Stimulated activated CD8-positive, alpha-beta memory T cell treated with anti-CD3 and anti-CD28 coated beads, Interleukin-2, amount 100 ng/mL, for 48 hours (primary cell): ENCODE measurements at places on chromosomes 12 and 14.
A peak's percentile ranks its signal among the peaks of the same experiment; 100 is the strongest.

DNA sequence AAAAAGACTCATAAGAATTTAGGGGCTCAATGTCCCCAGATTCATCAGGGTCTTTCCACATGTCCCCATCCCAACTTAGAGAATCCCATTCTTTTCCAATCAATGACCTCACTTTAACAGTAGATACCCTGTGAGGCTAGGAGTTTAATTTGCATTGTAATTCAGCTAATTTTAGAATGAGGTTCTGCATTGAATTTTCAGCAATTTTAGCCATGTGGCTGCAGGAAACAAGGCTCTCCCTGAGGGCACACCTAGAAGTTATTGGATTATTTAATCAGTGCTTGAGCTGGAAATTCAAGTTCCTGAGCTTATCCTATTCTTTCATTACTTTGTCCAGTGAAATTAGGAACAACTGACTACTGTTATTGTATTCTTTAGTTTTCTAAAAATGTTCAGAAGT lies 433.8 kb downstream of the ADAMTS20 start:
- no peak for DNase-seq

DNA sequence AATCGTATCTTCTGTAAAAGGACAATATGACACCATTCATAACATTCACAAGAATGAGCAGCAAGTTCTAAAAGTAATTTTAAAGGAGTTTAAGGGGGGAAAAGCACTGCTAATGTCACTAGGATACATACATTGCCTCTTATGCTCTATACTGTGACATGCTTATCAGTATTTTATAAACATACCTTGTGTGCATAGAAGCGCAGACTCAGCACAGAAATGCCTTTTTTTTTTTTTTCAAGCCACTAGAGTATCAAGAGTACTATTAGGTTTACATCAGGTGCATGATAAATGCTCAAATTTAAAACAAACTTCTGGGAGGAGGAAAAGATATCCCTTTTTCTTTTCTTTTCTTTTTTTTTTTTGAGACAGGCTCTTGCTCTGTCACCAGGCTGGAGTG lies 13.6 kb upstream of the SMARCC2 start:
- DNase-seq = no peak

DNA sequence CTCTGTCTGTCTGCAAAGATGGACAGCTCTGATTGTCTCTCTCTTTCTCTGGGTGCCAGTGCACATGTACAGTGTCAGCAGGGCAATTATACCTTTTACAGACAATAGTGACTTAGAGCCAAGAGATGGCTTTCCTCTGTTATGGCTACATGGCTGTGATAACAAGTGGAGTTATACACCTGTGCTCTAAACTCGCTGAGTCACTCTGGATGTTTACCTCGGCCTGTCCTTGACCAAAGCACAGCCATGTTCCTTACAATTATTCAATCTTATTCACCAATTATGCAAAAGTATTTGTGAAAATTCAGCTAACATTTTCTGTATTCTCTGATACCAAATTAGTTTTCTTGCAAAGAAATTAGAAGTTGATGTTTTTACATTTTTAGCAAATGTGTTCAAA lies 475.5 kb upstream of the CCDC196 start:
- DNase-seq = no peak

DNA sequence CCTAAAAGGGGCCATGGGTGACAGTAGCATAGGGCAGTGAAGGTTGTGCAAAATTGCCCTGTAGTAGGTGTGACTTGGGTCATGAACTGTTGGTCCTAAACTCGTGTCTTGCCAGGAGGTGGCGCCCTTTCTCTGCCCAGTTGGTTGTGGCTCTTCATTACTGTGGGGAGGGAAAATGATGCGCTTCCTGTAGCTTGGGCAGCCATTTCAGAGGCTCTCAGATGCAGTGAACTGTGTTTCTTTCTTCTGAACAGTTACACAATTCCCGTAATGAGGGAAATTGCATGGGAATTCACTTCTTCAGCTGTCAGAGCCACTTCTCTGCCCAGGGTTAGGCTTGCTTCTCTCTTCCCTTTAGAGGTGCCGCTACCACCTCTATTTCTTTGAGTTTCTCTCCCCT lies 148.1 kb upstream of the NRXN3 start:
- peak; percentile 63 for DNase-seq

DNA sequence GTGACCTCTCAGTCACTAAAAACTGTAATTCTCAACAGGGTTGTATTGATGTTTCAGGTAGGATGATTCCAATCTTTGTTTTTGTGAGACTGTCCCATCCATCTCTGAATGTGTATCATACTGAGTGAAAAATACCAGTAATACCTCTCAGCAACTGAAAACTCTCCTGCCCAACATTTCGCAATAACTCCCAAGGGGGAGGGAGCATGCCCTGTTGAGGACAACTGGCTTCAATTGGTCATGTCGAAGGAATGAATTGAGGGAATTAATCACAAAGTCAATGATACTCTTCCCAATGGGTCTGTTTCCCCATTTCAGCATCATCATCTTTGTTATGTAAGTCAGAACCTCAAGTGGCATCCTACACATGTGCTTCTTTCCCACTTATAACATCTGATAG lies 102.4 kb upstream of the E2F7 start:
- no peak for DNase-seq

- no peak for DNase-seq
These were observed 15.0 kb downstream of the SRP54 start for GRCh38 chr14:34997762-34998161.

GRCh38 chr12:63298386-63298930 lies 147.5 kb upstream of the AVPR1A start:
- DNase-seq = no peak

- no peak for DNase-seq
These were observed 7.5 kb upstream of the KRT1 start for GRCh38 chr12:52687497-52688385.

DNA sequence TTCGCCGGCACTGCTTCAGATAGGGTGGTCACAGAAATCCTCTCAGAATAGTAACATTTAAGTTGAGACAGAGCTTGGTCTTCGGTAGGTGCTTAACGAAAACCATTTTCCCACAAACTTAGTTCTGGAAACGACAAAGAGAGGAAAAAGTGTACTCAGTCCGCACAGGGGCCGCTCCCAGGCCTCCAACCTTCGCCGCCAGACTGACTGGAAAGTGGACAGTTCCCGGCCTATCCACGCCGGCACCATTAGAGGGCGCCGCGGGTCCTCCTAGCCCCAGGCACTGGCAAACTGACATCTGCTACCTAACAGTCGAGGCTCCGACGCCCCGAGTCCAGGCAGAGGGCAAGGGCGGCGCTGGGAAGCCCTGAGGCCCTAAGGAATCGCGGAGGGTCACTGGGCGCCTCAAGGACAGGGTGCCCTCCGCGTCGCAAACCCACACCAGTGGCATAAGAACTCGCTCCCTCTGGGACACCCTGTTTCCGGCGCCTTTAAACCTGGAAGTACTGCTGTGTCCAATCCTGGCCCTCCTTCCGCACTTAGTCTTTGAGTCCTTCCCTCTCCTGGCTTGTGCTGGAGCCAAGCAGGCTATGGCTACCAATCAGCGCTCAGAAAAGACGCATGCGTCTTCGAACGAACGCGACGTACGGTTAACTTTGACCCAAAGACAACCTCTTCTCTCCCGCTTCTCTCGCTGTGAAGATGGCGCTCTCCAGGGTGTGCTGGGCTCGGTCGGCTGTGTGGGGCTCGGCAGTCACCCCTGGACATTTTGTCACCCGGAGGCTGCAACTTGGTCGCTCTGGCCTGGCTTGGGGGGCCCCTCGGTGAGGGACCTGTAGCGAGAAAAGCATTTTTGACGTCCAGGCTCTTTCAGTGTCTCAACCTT lies at the start of gene LETMD1:
TSS of gene LETMD1 (plus strand) at position 673 of the 886 bp plus-strand sequence. CDS start at position 703, 30 bp downstream.
- peak; percentile 79 for DNase-seq

- no peak for DNase-seq
These were observed 44.4 kb upstream of the PRIMA1 start for GRCh38 chr14:93832665-93833064.

- DNase-seq = no peak
These were observed 58.6 kb downstream of the NRXN3 start for GRCh38 chr14:78228702-78229327.

DNA sequence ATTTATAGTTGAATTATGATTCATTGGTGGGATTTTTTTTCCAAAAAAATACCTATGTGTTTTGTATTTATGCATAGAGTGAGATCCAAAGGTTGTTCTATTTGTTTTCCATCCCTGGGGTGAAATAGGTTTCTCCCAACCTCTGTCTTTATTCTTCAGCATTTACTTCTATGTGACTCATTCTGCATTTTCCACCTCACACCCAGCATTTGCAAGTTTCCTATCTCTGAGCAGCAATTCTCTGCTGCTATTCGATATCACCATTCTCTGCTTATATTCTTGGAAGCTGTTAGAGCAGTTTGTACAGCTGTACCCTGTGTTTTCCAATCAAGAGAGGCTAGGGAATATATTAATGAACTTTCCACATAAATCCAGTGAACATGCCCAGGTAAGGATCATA lies 538.9 kb downstream of the SNAPC1 start:
- no peak for DNase-seq

DNA sequence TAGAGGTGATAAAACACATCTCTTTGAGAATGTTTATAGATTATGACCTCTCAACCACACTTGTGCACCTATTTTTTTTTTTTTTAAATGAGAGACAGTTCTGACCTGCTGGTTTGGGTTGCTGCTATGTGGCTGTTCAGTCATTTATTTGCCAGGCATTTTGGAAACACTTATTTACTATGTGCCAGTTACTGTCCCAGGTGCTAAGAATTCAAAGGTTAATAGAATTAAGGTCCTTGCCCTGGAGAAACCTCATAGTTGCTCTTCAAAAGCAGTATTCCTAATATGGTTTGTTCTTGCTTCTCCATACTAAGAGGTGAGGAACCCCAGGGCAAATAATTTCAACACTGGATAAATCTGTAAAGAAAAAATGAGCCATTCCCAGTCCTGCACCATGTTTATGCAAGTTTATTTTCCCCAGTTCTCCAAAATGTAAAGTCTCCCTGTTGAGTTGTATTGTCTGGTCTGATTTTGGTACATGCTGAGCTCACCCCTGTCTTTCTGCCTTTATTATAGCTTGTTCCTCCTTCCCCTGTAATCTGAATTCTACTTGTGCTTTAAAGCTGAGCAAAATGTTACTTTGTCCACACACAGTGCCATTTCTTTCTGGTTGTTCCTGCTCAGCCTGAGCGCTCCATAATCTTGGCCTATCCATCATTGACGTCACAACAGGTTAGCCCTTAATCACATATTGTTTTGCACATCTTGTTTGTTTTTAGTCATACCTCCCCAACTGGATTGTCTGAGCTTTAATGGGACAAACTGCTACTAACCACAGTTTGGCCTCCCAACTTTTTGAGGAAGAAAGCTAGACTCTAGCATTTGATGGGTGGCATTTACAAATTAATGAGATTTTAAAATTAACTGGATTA lies 56.7 kb downstream of the SRGAP1 start:
- no peak for DNase-seq

DNA sequence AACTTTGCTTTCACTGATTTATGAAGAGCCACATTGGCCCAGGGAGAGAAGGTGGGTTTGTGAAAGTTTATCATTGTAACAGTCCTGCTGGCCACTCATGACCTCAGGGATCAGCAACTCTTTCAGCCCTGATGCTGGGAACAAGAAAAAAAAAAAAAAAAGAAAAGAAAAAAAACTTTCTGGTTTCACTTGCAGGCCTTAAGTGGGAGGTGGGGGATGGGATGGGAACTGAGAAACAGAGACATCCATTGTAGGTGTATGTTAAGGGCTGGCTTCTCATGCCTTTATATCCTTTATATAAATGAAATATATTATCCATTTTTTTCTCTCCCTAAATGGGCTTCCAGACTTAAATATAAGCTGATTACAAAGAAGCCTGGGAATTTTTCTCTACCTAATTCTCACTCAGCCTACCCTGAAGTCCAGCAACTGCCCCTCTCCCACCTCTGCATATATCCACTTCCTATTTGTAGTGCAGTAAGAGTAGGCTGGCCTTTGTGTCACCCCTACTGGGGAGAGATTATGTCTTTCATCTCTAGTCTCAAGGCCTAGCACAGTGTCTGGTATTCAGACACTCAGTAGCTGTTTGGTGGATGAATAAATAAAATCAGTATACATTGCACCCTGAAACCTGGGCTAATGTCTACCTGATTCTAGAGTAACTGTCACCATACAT lies 187.1 kb downstream of the KICS2 start:
- DNase-seq = no peak

GRCh38 chr12:26122681-26123481 lies 2.0 kb downstream of the BHLHE41 start:
- no peak for DNase-seq

DNA sequence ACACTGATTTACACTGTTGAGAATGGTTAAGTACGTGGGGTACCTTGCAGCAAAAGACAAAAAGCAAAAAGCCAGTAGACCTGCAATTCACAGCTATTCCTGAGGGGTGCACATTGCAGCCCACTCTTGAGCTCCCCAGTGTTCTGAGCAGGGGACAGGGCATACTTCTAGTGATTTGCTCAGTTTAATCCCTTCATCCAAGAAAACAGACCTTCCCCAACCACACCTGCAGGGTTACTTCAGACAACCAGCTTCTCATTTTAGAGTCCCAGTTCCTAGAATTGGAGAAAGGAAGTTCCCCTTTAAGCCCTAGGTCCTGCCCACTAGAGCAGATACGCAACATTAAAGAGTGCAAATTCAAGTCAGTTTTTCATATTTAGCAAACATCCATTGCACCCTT lies 3.6 kb upstream of the WSB2 start:
- no peak for DNase-seq

- DNase-seq = peak; percentile 69
These were observed at the start of gene CCDC38 for GRCh38 chr12:95942524-95943329. Gene CCDC38, minus strand, starts transcription at chr12:95942614. Its CDS starts 6,105 bp downstream, at chr12:95936509.

DNA sequence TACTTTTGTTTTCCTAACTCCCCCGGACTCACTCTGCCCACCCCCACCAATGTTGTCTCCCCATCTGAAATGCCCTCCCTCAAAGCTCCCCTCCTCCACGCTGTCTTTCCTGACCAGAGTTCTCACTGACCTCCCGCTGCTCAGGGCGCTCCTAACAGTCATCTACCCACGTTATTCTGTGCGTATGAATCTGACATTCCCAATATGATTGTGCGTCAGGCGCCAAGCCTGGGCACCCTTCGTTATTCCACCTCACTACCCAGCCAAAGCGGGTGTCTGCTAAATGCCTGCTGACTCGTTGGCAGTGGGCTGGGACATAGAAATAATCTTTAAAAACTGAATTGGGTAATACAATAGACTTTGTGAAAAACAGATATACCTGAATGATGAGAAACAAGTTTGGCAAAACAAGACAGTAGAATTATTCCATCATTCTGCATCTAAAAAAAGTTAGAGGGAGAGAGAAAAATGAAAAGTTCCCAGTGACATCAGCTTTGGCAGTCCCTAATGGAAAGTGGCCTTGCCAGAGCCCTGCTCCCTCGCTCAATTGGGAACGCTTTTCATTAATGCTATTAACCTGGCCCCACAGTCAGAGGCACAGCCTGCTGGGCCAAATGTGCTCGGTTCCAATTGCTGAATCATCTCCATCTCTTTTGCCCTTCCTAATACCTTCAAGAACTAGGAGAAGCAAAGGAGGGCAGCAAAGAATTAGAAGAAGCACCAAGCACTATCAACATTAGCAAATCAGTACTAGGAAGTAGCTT lies 74.0 kb upstream of the PLXNC1 start:
- DNase-seq = no peak
